ENCODE measurements at places on chromosomes 16 and 17.

DNA sequence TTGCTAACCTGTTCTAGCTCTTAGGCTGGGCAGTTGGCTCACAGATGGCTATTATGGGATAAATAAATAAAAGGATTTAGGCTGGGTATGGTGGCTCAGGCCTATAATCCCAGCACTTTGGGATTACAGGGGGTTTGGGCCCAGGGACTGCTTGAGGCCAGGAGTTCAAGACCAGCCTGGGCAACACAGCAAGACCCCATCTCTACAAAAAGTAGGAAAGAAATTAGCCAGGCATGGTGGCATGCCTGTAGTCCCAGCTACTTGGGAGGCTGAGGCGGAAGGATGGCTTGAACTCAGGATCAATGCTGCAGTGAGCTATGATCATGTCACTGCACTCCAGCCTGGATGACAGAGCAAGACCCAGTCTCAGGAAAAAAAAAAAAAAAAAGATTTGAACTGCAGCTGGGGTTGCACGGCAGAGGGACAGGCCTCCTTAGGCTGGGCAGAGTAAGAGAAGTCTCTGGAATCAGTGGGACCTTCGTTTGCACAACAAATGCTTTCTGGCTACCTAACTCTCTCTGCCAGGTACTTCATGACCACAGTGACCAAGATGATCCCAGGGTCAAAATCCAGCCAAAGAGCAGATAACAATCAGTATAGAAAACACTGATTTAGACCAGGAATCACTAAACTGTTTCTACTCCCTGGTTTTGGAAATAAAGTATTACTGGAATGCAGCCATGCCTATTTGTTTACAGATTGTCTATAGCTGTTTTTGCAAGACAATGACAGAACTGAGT, 6.8 kb downstream of the RUSF1 start:
- no peak for DNase-seq

- no peak for DNase-seq
Observed at GRCh38 chr17:37124821-37125173, 176.0 kb downstream of the AATF start.

GRCh38 chr16:19138601-19139000, 24.8 kb downstream of the ITPRIPL2 start:
- no peak for DNase-seq

GRCh38 chr16:28292731-28293600, 641 bp downstream of the SBK1 start:
- DNase-seq = no peak

DNA sequence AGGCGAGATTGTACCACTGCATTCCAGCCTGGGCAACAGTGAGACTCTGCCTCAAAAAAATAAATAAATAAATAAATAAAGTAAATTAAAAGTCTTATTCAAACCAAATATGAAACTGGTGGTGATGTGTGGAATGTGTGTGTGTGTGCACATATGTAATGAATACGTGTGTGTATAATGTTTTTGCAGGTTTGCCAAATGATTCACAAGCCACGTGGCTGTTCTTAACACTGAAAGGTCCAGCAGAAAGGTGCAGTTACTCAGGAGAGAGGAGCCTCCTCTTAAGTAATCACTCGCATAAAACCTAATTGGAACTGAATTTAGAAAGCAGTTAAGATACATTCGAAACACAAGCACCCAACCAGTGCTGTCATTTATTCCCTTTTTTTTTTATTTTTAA, 22.9 kb downstream of the GDE1 start:
- no peak for DNase-seq

GRCh38 chr17:63991611-63992010, 6.5 kb upstream of the PRR29 start:
- no peak for DNase-seq

DNA sequence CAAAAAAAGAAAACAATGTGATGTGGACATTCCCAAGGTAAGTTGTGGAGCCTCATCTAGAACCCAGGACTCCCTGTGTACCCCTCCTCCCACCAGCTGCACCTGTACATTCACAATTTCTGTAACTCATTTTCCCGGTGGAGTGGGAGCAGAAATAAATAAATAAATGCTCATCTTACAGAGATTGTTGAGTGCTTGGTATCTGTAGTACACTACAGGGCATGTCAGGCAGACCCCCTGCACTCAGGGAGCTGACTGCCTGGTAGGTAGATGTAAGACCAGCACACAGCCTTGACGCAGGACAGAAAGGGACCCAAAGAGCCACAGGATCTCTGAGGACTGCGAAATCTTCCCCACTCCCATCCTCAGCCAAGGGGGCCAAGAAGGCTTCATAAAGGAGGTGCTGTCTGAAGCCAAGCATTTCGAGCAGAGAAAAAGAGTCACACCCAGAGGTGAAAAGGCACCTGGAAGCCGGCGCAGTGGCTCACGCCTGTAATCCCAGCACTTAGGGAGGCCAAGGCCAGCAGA, 6.5 kb downstream of the EIF1 start:
- no peak for DNase-seq

GRCh38 chr16:88815227-88815626, 3.5 kb upstream of the APRT start:
- DNase-seq = no peak

GRCh38 chr17:4635823-4636375, 5.6 kb downstream of the ALOX15 start:
- DNase-seq = no peak
